ENCODE measurements at places on chromosomes 13 and 19.

- no peak for DNase-seq
Observed at GRCh38 chr13:41597348-41598041, 140.1 kb downstream of the RGCC start.

GRCh38 chr13:58437427-58437826 is 805.9 kb downstream of the PCDH17 start:
- DNase-seq, result no peak

GRCh38 chr13:41465241-41465847 is 8.0 kb downstream of the RGCC start:
- DNase-seq, result peak; percentile 94

- DNase-seq, result no peak
Observed at GRCh38 chr13:19632915-19633478, 462 bp upstream of the MPHOSPH8 start.

DNA sequence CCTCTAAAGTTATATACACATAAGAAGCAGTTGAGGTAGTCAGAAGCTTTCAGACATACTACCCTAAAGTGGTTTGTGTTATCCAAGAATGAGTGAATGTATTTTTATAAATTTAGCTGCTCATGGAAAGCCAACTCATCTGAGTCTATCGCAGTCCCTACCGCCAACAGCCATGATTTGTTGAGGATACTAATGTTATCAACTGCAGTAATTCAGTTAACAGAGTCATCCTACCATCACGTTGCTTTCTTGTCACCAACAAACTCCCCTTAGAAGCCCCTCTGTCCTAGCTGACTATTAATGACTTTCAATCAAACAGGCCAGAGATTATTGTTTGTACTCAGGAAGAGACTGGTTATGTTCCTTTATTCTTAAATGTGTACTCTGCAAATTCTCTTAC is 169.9 kb downstream of the DCT start:
- DNase-seq, result no peak

DNA sequence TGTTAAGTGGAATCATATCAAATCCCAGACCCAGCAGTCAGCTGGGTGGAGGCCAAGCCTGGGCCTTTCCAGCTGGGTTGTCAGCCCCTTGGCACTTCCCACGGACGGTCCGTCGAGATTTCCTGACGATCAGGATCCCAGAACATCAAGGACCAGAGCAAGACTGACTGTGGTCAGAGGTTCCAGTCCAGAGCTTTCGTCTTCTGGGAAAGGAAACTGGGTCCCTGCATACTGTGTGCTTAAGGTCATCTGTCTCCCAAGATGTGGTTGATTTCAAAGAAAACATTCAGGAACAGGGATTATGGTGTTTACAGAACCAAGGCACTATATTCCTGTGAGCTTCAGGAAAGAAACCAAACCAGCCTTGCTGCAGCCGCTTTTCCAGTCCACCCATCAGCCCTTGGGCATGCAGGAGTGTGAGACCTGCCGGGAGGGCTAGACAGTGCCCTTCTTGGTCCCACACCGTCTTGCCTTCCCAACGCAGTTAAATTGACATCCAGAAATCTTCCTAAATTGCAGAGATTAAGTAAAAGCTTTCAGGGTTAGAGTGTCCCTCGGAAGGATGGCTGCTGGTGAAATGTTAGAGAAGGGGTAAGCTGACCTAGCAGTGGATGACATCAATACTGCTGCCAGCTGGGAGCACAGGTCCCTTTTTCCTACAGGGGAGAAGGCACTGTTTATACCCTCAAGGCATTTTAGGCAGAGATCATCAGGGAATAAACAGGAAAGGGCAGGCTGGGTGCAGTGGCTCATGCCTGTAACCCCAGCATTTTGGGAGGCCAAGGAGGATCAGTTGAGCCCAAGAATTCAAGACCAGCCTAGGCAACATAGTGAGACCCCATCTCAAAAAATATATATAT is 5.0 kb upstream of the C19orf33 start:
- no peak for DNase-seq

DNA sequence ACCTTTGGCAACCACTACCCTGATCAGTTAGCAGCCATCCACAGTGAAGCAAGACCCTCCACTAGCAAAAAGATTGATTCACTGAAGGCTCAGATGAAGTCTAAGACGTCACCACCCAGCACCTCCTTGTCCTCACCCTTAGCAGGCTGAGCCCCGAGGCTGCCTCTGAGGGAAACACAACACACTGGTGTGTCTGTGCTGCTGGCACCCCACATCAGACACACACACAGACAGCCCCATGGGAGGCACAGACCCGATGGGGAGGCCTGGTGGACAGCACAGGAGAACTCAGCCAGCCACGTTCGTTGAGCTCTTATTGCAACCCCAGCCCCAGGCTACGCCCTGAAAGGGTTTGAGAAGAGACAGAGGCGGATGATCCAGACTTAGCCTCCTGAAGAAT is 94.7 kb downstream of the ZDHHC20 start:
- no peak for DNase-seq

DNA sequence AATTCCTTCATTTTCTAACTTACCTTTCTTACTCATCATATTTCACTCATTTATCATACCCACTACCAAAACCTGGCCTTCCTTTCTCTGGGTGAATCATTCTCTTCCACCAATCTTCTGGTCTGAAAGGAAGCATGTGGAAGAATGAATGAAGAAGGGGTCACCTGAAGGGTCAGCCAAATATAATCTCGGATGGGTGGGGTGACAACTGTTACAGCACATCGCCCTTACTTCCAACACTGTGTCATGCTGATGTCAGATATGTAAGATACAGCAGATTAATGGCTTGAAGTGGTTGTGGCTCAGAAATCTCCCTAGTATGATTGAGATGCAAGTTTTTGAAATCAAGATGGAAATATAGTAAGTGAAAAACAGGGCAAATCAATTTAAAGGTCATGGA is 401.7 kb upstream of the HTR2A start:
- no peak for DNase-seq

DNA sequence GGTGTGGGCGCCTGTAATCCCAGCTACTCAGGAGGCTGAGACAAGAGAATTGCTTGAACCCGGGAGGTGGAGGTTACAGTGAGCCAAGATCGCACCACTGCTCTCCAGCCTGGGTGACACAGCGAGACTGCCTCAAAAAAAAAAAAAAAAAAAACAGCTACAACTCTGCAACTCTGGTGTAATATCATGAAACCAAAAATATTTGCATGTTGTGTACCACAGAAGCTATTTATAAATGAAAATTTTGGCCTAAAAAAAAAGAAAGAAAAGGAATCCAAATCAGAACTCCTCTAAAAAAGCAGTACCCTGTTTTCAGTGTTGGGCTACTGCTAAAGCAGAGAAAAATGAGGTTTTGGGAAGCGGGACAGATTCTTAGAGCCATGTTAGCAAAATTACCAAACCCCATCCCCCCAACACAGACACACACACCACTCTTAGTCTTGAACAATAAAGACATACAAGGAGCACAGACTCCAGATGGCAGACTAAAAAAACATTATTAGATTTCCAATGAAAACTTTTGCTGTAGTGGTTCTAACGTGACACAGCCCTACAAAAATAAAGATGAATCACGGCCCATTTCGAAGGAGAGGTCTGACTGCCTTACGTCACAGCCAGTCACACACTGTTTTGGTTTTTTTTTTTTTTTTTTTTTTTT is 51.5 kb downstream of the INSR start:
- DNase-seq, result no peak
